Activated CD4-positive, alpha-beta T cell treated with anti-CD3 and anti-CD28 coated beads, Interleukin-2, amount 50 U/mL, for 48 hours (primary cell): ENCODE measurements at places on chromosomes 16 and 17.

- DNase-seq, result peak; percentile 86
Observed at GRCh38 chr17:59155439-59156177, at the start of gene PRR11. Gene PRR11 (plus strand): TSS chr17:59155746. CDS start chr17:59169753, 14,007 bp downstream.

GRCh38 chr16:49937886-49938285 lies 82.0 kb upstream of the ZNF423 start:
- no peak for DNase-seq

DNA sequence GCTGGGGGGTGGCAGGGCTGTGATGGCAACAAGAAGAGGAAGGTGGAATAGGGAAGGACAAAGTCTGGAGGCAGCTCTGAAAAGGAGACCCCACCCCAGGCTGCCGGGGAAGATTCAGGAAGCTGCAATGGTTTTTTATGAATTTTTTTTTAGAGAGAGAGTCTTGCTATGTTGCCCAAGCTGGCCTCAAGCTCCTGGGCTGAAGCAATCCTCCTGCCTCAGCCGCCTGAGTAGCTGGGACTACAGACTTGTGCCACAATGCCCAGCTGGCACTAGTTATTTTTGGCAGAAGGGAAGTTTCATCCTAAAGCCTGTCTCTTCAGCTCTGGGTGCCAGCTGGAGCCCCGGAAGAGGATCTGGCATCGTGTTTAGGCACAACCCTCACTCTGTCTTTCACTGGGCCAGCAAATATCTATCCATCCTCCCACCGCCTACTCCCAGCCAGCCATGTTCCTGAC lies 1.3 kb upstream of the CES3 start:
- DNase-seq, result no peak

- DNase-seq, result no peak
Observed at GRCh38 chr17:19539040-19539399, 5.4 kb downstream of the SLC47A1 start.

- DNase-seq, result no peak
Observed at GRCh38 chr17:48711128-48711527, 11.2 kb downstream of the PRAC1 start.

DNA sequence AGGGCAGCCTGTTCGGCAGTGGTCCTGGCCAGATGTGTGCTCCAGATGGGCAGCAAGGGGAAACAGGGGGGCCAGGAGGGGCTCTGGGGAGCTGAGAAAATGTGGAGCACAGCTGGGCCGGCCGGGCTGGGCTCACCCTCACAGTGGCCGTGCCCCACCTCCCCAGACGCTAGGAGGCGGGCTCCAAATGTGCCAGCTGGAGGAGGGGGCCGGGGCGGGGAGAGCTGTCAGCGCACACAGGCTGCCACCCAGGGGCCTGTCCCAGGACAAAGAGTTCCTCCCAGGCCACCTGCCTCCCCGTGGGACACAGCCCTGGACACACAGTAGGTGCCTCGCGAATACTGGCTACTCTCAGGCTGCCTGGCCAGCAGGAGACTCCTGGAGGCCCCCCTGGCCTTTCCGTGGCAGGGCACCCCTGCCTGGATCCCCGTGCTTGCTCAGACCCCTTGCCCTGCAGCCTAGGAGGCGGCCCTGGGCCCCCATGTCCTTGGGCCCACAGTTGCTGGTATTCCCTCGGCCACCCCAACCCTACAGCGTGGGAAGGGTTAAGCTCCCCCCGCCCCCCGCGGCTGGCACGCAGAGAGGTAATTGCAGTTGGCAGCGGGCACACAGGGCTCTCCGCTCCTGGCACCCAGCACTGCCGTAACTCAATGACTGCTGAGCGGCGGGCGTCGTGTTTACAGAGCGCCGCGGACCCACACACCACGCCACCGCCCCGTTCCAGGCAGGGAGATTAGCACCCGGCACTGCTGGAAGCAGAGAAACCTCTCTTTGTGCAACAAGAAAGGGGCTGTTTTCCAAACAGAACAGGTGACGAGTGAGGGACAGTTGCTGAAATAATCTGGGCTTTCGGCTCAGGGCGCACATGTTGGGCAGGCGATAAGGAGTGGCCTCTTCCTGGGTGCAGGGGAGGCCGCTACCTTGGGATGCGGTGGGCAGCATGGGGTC lies 32.2 kb downstream of the BAHCC1 start:
- DNase-seq, result no peak

- peak; percentile 61 for DNase-seq
Observed at GRCh38 chr17:2337544-2338314, 428 bp downstream of the SGSM2 start.

GRCh38 chr17:38753071-38753506 lies 548 bp downstream of the PSMB3 start:
- no peak for DNase-seq

DNA sequence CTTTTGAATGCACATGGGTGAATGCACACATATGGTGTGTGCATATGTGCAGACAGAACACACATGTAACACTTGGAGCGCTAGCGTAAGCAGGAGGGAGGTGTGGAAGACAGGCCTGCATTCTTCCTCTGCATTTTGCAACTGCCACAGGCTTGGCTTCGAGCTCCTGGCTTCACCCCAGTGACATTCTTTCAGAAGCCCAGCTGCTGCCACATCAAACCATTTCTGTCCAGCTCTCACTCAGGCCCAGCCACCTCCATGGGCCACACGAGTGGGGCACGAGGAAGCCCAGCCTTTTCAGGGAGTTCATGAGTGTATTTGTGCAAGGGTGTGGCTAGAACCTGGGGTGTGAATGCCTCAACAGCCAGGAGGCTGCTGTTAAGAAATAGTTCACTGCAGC lies 18.8 kb downstream of the LGALS3BP start:
- no peak for DNase-seq

DNA sequence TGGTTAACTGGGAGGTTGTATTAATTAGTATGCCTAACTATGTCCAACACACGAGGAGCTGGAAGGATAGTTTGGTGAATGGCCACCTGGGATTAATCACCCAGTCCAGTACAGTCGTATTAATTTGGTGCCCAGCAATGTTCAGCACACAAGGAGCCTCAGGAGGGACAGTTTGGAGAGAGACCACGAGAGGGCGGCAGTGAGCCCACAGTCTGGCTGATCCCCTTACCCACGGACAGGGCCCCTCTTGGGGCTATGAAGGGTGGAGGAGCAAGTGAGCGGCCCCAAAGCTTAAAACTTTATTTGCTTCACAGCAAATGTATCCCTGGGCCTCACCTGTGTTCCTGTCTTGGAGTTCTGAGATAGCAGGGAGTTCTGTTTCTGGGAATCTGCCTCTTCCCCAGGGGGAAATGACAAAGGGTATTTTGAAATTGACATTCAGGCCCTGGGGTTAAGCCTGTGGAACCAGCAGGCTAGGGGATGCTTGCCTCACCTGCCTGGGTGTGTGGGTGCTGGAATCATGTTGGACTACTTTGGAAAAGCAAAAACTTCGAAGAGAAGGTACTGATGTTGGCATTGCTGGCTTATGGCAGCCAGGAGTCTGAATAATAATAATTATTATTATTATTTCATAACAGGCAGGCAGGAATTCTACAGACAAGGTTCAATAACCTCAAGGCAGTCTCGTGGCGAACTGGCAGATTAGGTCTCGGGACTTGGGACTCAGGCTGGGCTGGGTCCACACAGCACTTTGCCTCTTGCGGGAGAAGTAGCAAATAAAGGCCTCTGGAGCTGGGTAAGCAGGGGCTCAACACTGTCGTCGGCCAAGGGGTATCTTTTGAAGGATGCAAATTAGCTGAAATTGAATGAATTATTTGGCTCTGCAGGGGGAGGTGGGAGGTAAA lies 227.6 kb upstream of the ASIC2 start:
- peak; percentile 58 for DNase-seq

DNA sequence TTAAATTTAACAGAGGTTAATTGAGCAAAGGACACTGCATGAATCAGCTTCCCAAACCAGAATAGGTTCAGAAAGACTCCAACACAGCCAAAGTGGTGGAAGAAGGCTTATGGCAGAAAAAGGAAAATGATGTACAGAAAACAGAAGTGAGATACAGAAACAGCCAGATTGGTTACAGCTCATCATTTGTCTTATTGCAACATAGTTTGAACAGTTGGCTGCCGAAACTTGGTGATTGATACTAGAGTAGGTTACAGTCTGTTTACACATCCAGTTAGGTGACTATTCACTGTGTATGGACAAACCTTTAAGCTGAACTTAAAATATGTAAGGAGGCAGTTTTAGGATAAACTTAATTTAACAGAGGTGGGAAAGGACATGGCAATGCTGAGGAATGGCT lies 18.3 kb downstream of the TMEM100 start:
- no peak for DNase-seq

GRCh38 chr17:10156599-10156947 lies 41.8 kb downstream of the GAS7 start:
- DNase-seq, result no peak

DNA sequence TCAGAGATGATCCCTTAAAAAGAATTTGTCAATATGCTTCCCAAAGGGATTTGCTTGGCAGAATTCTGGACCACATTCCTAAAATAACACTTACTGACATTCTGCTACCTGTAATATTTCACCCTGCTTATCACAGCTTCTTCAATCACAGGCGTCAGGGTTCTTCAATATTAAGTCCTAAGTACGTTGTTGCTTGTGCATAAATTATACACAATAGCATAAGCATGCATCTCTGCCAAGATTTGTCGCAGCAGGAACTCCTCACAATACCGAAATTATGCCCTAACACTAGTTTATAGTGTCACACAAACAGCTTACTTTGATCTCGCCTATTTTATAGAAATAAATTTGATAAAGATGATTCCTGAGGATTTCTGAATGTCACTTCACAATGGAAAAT lies 48.9 kb downstream of the UBE2G1 start:
- no peak for DNase-seq
